ENCODE measurements at places on chromosomes 5 and 9. TPM values are rescaled to one million over a fixed set of nuclear protein-coding genes. Genes with fewer than 3 reads are reported as not detected.

SYNPO gene
- 2.7 TPM for total RNA-seq

SERF1A gene
- total RNA-seq: 14.5 TPM

PARP8 gene
- total RNA-seq: 18.2 TPM

PCDHGA9 gene
- total RNA-seq: 1.8 TPM

NR5A1 gene
- 0.12 TPM for total RNA-seq

SLC6A19 gene
- 0.49 TPM for total RNA-seq

FOXD4L4 gene
- 0.42 TPM for total RNA-seq

PCDHB13 gene
- 8.4 TPM for total RNA-seq

SPAAR gene
- 0.07 TPM for total RNA-seq

FBN2 gene
- total RNA-seq: 2,094 TPM

GRCh38 chr5:89443508-89443907 lies 560.5 kb upstream of the MEF2C start:
- no peak for DNase-seq
- H3K36me3 ChIP-seq: no peaks in the 10 kb centered on the region
- no peaks in the 10 kb centered on the region for H3K27me3 ChIP-seq
- H3K4me3 ChIP-seq: no peak overlapping the region
- peaks cover 5% of the 10 kb centered on the region for H3K4me1 ChIP-seq
- H3K27ac ChIP-seq: no peak overlapping the region

- no peak overlapping the region for H3K4me3 ChIP-seq
- peak; percentile 37 for DNase-seq
- no peaks in the 10 kb centered on the region for H3K4me1 ChIP-seq
- H3K27ac ChIP-seq: no peak overlapping the region
Measured at GRCh38 chr5:35887321-35888100, 30.8 kb downstream of the IL7R start.

GRCh38 chr5:21087766-21088165 lies 1099.8 kb upstream of the CDH18 start:
- no peaks in the 10 kb centered on the region for H3K36me3 ChIP-seq
- H3K27ac ChIP-seq: no peak overlapping the region
- no peak for DNase-seq
- no peaks in the 10 kb centered on the region for H3K4me1 ChIP-seq

DNA sequence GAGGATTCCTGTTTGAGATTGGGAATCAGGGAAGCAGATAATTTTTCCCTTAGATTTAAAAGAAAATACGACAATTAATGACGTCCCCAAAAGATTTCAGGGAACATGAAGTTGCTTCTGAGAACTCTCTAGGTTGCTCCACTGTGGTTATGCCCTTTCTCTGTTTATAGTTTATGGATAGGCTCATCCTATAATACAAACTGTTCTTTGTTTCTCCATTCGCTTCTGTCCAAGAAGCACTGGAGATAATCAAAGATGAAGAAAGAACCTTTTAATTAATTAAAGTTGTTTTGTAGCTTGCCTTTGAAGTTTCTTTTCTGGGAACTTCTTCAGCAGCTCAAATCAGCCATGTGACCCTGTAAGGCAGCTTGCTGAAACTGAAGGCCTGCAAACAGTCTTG lies 87.5 kb downstream of the CHSY3 start:
- H3K4me3 ChIP-seq: no peak overlapping the region
- H3K27me3 ChIP-seq: no peaks in the 10 kb centered on the region
- H3K4me1 ChIP-seq: no peaks in the 10 kb centered on the region
- DNase-seq: no peak
- H3K27ac ChIP-seq: no peak overlapping the region

DNA sequence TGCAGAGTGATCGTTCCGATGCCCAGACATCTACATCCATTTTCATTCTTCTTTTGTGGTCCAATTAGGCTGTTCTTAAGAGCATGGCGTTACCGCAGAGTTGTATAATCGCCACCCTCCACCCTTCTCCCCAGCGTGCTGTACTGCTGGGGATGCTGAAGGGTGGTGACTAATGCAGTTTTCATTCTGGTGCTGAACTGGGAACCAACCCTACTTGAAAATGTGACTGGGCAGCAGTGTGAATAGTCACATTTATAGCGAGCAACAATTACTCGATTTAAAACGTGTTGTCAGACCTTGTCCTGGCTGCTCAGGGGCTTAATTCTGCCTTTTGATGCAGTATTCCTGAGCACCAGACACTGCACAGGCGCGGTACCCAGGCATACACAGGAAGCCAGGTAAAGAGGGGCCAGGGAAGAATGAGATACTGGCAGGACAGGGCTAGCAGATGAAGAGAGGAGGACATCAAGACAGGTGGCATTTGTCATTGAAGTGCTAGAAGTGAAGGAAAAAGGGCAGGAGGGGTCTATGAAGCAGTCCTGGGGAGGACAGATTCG lies 719 bp upstream of the ISCA1 start:
- peak overlapping the region; percentile 5 for H3K27ac ChIP-seq
- peak; percentile 88 for DNase-seq
- no peaks in the 10 kb centered on the region for H3K27me3 ChIP-seq
- H3K4me3 ChIP-seq: peak overlapping the region; percentile 63
- peaks cover 14% of the 10 kb centered on the region for H3K4me1 ChIP-seq

- no peak for DNase-seq
- peaks cover 4% of the 10 kb centered on the region for H3K4me1 ChIP-seq
- H3K36me3 ChIP-seq: no peaks in the 10 kb centered on the region
- no peaks in the 10 kb centered on the region for H3K27me3 ChIP-seq
Measured at GRCh38 chr9:18890372-18890771, 142.6 kb downstream of the SAXO1 start.

- H3K36me3 ChIP-seq: no peaks in the 10 kb centered on the region
- no peak overlapping the region for H3K27ac ChIP-seq
- no peak overlapping the region for H3K4me3 ChIP-seq
- no peaks in the 10 kb centered on the region for H3K4me1 ChIP-seq
- no peak for DNase-seq
Measured at GRCh38 chr5:34045023-34045422, 2.0 kb upstream of the C1QTNF3 start.

DNA sequence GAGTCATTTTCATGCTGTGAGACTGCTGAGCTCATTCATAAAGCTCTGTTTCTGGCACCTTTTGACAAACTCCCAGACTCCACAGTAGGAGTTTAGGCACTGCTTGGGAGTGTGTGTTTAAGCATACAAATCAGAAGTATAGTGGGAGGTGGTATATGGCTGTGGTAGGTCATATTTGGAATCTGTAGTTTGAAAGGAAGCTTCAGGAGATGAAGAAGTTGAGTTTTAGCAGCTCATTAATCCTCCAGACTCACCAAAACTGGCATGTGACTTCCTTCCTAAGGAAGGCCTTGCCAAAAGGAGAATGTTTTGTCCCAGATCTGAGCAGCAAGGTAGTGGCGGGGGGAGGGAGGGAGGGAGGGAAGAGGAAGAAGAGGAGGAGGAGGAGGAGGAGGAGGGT lies 52.8 kb downstream of the SAXO1 start:
- H3K27ac ChIP-seq: no peak overlapping the region
- H3K4me3 ChIP-seq: no peak overlapping the region
- DNase-seq: no peak
- no peaks in the 10 kb centered on the region for H3K36me3 ChIP-seq

- no peaks in the 10 kb centered on the region for H3K36me3 ChIP-seq
- DNase-seq: no peak
- no peaks in the 10 kb centered on the region for H3K4me1 ChIP-seq
Measured at GRCh38 chr9:87665505-87665904, 60.4 kb upstream of the CTSL start.

DNA sequence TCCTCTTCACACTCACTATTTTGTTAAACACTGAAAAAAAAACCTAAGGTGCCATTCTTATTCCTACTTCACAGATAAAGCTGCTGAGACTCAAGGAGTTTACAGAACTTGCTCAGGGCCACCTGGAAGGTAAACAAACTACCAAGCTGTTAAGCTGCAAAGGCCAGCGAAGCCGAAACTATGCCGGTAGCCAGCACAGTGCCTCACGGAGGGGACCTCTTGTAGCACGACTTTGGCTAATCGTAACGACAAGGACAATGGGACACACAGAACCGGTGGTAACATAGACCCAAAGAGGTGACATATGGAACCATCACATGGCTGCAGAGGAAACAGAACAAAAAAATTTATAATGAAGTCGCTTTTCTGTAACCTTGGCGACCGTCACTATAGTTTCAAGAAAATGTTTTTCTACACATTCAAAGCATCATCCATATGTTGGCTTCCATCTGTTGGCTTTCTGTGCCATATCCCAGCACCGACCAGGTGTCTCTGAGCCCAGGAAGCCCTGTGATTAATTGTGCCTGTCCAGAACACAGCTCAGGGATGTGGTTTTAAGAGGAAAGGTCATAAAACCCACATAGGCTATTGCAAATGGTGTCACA lies 60.3 kb downstream of the S1PR3 start:
- H3K27ac ChIP-seq: no peak overlapping the region
- no peaks in the 10 kb centered on the region for H3K27me3 ChIP-seq
- H3K4me1 ChIP-seq: no peaks in the 10 kb centered on the region

GRCh38 chr5:32865475-32865874 lies 154.4 kb downstream of the NPR3 start:
- no peaks in the 10 kb centered on the region for H3K4me1 ChIP-seq
- H3K4me3 ChIP-seq: no peak overlapping the region
- no peaks in the 10 kb centered on the region for H3K27me3 ChIP-seq

- no peak overlapping the region for H3K27ac ChIP-seq
- H3K36me3 ChIP-seq: no peaks in the 10 kb centered on the region
- H3K4me3 ChIP-seq: no peak overlapping the region
- H3K4me1 ChIP-seq: no peaks in the 10 kb centered on the region
- DNase-seq: no peak
Measured at GRCh38 chr5:31442058-31442745, 89.7 kb downstream of the DROSHA start.

- H3K4me1 ChIP-seq: peaks cover 21% of the 10 kb centered on the region
- H3K27ac ChIP-seq: no peak overlapping the region
- H3K27me3 ChIP-seq: no peaks in the 10 kb centered on the region
Measured at GRCh38 chr5:156683509-156683908, 166.6 kb upstream of the PPP1R2B start.

DNA sequence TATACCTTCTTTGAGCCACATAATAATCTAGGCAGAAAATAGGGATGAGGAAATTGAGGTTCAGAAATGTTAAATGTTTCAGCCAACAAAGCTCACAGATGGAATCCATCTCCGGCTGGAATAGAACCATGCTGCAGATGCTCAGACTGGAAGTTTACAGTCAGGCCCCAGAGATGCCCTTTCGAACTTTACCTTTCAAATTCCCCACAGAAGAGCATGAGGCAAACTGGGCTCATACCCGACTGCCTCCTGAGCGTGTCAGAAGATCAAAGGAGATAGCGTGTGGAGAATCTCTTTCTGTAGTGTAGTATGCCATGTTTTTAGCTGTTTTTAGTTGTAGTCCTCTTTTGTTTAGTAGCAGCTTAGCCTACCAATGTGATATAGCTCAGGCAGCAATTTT lies 72.0 kb upstream of the DAP start:
- DNase-seq: no peak
- H3K27me3 ChIP-seq: no peaks in the 10 kb centered on the region
- no peak overlapping the region for H3K4me3 ChIP-seq
- no peaks in the 10 kb centered on the region for H3K36me3 ChIP-seq

DNA sequence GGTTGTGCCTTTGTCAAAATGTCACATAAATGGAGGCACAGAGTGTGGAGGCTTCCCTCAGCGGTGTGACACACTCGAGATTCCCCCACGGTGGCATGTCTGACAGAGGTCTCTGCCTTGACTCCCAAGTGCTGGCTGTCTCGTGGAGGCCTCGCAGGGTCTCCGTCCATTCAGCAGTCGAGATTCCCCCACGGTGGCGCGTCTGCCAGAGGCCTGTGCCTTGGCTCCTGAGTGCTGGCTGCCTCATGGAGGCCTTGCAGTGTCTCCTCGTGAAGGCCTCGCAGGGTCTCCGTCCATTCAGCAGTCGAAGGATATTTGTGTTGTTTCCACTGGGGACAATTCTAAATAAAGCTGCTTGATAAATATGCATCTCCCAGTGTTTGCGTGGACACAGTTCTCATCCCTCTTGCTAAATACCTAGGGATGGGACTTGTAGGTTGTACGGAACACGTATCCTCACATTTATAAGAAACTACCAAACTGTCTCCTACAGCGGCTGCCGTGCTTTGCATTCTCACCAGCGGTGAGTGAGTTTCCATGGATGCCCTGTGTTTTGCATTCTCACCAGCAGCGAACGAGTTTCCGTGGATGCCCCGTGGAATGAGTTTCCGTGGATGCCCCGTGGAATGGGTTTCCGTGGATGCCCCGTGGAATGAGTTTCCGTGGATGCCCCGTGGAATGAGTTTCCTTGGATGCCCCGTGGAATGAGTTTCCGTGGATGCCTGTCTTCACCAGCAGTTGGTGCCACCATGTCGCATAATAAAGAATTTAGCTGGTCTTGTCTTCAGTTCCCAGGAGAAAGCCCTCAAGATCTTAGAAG lies 25.8 kb downstream of the PNPLA7 start:
- no peaks in the 10 kb centered on the region for H3K4me1 ChIP-seq
- no peaks in the 10 kb centered on the region for H3K27me3 ChIP-seq
- H3K27ac ChIP-seq: no peak overlapping the region
- no peaks in the 10 kb centered on the region for H3K36me3 ChIP-seq
- DNase-seq: no peak

DNA sequence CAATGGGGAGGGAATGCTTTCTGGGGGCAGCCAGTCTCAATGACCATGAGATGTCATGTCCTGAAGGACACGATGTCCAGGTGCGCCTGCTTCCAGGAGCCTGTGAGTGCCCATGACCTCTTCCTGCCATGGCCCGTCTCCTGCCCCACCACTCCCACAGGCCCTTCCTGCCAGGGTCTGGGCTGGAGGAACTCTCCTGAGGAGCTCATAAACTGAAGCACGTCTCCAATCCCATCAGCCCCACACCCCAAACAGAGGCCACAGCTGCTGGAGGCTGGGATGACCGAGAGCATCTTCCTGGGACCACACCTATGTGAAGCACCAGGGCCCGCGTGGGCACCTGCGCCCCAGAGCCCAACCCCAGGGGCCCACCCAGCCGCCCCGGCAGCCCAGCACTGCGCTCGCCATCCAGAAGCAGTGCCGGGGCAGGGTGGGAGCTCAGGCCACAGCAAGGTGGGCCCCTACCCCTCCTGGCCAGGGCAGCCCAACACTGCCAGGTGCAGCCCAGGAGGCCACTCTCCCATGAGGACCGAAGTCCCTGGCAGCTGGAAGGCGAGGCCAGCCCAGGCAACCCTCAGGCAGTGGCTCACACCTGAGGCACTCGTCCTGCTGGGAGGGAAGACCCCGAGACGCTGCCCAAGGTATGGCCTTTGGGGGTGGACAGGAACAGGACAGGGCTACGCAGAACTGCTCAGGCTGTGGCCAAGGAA lies 53.9 kb upstream of the UBAC1 start:
- no peak overlapping the region for H3K27ac ChIP-seq
- H3K27me3 ChIP-seq: no peaks in the 10 kb centered on the region
- no peaks in the 10 kb centered on the region for H3K36me3 ChIP-seq
- peaks cover 12% of the 10 kb centered on the region for H3K4me1 ChIP-seq

- H3K27me3 ChIP-seq: no peaks in the 10 kb centered on the region
- no peaks in the 10 kb centered on the region for H3K4me1 ChIP-seq
- H3K4me3 ChIP-seq: no peak overlapping the region
- no peaks in the 10 kb centered on the region for H3K36me3 ChIP-seq
- DNase-seq: peak; percentile 82
- H3K27ac ChIP-seq: no peak overlapping the region
Measured at GRCh38 chr9:19028835-19029451, 4.1 kb downstream of the SAXO1 start.

All from cardiac muscle cell (in vitro differentiated cells and primary cell).